OCI-M1 (cell line): ENCODE measurements at places on chromosomes 1 and 21.

GRCh38 chr1:115669002-115669673 lies 27.4 kb downstream of the VANGL1 start:
- DNase-seq = peak; percentile 58

DNA sequence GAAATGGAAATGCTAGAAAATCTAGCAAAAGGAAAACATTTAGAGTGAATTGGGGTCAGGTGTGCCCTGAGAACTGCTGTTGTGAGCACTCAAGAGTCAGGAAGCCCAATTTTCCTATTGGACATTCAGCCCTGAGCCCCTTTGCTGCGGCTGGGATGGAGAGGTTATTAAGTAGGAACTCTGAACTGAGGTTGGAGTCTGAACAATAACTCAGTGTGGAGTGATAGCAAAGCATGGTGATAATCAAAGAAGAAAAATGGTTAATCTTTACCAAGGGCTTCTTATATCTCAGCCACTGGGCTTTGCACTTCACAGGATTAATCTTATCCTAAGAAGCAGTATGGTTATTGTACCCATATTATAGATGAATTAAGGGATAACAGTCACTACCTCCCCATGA lies 52.0 kb downstream of the TMCO4 start:
- no peak for DNase-seq

DNA sequence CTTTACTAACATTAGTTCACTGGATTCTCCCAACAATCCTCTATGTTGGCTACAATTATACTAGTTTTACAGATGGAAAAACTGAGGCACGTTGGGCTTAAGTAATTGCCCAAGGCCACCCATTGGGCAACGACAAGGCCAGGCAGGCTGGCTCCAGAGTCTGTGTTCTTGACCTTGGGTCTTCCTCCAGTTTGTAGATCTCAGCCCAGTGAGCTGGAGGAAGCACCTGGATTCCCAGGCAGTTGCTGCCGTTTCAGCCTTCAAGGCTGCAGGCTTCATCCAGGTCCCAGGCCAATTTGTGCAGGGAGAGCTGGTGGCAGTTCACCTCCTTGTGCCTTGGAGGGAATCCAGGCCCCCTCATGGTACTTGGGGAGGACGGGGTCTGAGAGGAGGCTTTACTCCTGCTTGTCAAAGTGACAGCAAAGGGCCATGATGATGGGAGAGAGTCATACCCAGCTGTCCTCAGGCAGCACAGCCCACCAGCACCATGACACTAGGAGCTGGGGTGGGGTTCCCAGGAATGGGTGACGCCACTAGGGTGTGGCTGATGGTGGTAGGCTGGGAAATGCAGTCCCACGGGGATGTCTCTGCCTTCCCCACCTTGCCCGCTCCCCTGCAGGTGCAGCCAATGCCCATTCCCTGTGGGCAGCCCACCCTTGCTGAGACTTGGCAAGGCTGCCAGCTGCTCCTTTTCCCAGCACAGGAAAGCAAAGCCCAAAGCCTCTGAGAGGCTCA lies 27.1 kb downstream of the PKP1 start:
- DNase-seq = no peak

GRCh38 chr21:32602099-32602498 lies 10.1 kb downstream of the CFAP298 start:
- no peak for DNase-seq

DNA sequence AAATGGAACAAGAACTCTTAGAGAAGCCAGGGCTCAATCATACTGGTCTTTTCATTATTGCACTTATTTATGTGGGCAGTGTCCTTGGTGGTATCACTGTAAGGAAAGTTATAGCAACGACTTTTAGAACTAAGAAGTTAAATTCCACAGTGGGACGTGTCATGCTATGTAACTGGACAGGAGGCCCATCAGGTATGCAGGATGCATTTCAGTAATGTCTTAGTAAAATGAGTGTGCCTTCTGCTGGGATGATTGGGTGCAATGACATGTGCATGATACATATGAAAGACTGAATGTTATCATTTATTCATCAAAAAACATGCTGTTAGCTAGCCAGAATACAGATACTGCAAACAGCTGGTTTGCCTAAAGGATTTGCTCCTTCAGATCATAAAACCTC lies 6.9 kb upstream of the ATP1B1 start:
- no peak for DNase-seq

GRCh38 chr1:53652441-53653199 lies 86.3 kb downstream of the GLIS1 start:
- no peak for DNase-seq

DNA sequence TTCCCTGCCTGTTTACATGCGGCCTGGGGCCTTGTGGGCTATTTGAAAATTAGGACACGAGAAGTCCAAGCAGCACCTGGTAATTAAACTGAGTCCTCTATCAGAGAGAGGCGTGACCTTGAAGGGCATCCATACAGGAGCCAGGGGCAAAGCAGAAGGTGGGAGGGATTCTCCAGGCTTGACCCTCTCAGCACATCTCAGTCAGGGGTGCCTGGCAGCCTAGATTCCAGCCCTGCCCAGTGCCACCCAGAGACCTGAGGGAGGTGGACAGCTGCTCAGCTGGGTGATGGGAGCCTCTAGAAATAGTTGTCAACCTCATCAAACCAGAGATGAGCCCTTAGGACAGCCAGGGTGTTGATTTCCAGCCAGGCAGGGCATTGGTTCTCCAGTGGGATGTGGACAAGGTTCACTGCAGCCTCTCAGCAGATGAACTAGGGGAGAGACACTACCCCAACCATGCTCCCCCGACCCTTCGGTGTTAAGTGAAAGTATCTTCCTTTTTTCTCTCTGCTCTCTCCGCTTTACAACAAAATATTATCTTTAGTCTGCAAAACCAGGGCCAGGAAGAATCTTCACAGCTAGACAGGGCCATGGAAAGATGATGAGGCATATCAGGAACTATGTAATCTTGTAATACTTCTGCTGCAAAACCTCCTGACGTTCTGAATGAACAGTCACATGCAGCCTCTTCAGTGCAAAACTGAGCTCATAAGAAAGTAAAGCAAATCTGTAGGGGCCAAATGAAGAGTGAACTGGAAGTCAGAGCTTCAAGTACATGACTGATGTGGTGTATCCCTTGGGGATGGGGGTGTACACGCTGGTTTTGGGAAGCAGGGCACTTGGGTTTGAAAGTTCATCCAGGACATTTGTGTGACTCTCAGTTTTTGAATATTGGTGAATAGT lies 35.9 kb upstream of the ATP5PO start:
- peak; percentile 53 for DNase-seq

GRCh38 chr1:117810553-117810952 lies 118.9 kb downstream of the GDAP2 start:
- peak; percentile 53 for DNase-seq
